ENCODE measurements at places on chromosomes 3 and 15.
A peak's percentile ranks its signal among the peaks of the same experiment; 100 is the strongest.

- ATAC-seq = peak; percentile 81
Observed at GRCh38 chr3:186976837-186977750, 46.8 kb downstream of the ST6GAL1 start.

DNA sequence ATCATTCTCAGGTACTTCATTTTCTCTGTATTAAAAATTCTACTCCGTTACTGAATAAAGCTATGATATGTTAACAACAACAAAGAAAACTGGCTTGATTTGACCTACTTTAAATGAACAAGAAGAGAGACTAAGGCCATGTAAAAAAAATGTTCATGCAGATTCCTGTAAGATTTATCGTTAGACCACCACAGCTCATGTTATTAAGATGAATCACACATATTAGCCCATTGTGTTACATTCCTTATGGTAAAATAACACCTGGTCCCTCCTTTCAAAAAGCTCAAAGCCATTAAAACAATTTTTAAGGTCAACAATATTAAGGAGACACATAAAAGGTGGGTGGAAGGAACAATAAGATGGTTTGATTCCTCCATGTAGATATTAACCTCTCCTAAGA, 6.3 kb downstream of the THOC7 start:
- no peak for ATAC-seq

- no peak for ATAC-seq
Observed at GRCh38 chr3:100008081-100008698, 106.1 kb downstream of the FILIP1L start.

- no peak for ATAC-seq
Observed at GRCh38 chr3:62940771-62941563, 65.8 kb upstream of the CADPS start.

- ATAC-seq = peak; percentile 5
Observed at GRCh38 chr15:52529341-52529924, 753 bp upstream of the MYO5A start.

- ATAC-seq = no peak
Observed at GRCh38 chr15:48754011-48754410, 56.9 kb downstream of the CEP152 start.

- peak; percentile 1 for ATAC-seq
Observed at GRCh38 chr15:41895491-41895890, 1.6 kb upstream of the SPTBN5 start.

DNA sequence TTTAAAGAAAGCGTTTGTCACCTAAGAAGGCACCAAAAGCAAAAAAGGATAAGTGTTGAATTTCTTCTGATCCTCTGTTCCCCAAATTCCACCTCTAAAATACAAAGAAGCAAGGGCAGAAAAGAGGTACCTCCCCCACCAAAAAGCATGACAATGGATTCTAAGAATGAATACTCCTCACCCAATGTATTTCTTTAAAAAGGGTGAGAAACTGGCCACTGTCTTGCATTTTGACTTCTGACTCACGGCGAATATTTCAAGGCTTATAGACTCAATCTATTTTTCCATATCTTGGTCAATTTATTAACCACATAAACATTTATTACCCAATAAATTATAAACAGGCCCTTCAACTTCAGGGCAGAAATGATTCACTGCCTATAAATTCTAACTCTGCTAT, 131.1 kb downstream of the NR1I2 start:
- no peak for ATAC-seq

GRCh38 chr15:40399370-40399769, 6.2 kb upstream of the IVD start:
- ATAC-seq = no peak

DNA sequence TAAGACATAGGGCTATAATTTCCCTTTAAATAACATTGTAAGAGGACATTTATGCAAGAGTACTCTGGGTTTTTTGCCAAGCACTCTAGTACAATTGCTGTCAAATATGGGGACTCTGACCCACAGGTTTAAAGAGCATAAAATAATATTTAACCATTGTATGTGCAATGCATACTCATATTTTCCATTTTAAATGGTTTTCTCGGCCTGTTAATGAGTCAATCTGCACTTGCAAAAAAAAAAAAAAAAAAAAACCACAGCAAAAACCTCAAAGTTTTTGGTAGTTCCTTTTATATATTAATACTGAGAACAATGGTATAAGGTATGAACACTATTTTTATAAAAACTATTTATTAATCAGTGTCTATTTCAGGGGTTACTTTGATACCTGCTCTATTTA, 304.0 kb upstream of the CBLB start:
- no peak for ATAC-seq

- ATAC-seq = no peak
Observed at GRCh38 chr15:73985101-73985873, 6.8 kb downstream of the STOML1 start.

- no peak for ATAC-seq
Observed at GRCh38 chr3:11551036-11551435, 92.7 kb downstream of the VGLL4 start.

- ATAC-seq = no peak
Observed at GRCh38 chr15:50939911-50940310, 31.4 kb downstream of the AP4E1 start.

GRCh38 chr3:29382845-29383244, 102.0 kb downstream of the RBMS3 start:
- no peak for ATAC-seq

- peak; percentile 56 for ATAC-seq
Observed at GRCh38 chr3:181847276-181847675, 135.6 kb downstream of the SOX2 start.

DNA sequence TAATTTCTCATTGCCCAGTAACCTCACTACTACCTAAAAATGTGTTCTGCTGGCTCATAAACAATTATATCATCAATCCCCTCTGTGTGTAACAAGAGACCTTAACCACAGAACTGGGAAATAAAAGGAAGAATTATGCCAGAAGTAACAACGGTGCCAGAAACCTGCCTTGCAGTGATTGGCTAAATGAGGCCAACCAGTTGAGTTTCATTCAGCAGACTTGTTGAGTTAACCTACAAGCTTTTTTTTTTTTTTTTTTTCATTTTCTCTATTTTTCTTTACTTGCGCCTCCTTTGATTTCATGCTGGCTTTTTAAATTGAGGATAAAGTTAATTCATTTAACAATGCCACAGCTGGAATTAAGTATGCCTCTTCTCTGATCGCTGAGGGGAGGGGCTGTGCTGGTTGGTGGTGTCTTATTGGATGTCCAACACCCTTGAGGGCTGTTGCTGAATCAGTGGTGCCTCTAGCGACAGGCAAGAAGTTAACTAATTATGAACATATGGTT, 30.0 kb upstream of the GMNC start:
- no peak for ATAC-seq

DNA sequence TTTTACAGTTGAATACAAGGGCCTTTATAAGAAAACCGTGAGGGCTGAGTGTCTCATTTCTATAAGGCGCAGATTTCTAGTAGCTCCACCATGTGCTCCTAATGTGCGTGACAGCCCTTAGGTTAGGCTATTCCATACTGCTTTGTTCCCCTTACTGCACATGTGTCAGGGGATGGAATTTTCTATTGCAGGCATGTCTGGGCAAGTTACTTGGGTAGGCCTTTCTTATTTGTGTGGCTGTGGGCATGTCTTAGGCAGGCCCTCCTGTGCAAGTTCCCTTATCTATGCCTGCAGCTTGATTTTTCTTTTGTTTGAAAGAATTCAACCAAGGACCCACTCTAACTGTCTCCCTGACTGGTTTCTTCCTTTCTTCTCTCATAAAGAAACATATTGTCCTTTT, 434.2 kb upstream of the CNTN3 start:
- no peak for ATAC-seq

DNA sequence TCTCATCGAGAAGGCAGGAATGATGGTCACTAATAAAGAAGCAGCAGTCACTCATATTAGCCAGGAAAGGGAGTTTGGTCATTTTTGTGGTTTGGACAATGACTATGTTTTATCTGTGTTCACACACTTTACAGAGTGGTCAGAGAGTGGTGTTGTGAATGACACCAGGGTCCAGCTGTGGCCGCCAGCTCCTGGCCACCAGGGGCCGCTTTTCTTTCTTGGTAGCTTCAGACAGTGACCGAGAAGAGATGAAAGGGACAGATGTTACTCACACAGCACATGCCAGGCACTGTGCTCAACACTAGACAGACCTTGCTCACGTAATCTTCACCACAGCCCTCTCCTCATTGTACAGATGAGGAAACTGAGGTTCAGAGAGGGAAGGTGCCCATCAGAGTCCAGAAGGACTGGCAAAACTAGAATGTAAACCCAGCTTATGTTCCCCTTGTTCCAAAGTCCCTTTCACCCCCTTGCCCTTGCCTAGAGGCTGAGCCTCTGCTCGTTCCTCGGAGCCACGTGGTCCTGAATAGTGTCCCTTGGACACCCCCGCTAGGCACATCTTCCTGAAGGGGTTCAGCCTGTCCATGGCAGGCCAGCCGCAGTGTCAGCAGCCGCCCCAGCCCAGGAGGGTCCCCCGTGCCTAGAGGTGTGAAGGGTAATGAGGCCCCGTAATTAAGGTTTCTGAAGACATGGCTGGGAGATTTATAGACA, 55.6 kb downstream of the CYP11A1 start:
- ATAC-seq = no peak

DNA sequence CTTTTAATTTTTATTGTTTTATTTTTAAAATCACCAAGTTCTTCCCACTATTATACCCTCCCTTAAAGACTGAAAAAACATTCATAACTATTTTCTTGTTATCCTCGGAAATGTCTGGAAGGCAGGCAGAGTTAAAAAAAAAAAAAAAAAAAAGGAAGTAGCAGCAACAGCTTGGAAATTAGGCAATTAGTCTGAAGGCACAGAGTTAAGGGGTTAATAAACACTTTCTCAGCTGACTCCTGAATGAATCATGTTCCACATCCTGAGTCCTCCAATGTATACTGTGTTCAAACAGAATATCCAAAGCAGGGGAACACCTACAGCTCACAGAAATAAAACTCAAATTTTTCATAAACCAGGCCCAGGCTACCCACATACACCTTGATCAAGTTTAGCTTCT, 5.8 kb downstream of the HEXA start:
- ATAC-seq = no peak

DNA sequence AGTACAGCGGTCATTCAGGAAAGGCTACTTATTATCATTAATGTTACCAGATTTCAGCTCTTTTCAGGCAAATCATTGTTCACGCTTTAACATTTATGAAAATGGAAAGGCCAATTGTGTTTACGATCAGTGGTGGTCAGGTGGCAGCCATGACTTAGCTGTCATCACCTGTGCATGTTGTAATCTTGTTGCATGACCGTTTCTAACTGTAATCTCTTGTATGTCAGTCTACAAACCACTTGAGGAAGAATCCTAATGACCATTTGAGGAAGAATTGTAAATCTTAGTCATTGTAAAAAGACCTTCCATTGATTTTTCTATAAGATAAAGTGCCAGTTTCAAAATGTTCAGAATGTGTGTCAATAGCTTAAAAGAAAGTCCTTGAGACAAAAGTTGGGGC, 100.4 kb downstream of the SERPINI1 start:
- ATAC-seq = no peak

DNA sequence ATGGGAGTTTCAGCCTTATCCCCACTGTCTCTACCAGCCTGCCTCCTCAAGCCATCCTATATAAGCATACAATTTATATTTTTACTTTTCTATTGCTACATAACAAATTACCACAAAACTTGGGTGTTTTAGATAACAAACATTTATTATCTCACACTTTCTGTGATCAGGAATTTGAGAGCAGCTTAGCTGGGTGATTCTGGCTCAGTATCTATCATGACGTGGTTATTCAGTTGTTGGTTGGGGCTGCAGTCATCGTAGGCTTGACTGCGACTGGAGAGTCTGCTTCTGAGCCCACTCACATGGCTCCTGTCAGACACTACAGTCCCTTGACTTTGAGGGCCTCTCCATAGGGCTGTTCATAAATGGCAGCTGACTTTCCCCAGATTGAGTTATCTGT, 20.7 kb downstream of the PARP15 start:
- ATAC-seq = no peak

DNA sequence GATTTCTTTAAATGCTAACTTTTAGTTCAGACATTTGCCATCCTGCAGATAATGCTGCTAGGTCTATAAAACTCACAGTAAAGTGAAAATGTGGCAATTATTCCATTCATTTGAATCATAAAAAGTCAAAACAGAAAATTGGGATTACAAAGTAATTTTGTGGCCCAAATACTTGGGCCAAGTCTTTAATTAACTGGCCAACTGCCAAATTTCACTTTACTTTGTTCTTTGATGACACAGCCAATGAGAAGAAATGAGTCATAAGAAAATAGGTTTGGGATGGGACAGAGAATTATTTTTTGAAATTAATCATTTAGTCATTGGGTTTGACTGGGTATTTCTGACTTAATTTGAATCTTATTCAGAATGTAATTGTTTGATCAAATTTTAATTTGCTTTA, 89.8 kb upstream of the SLC2A2 start:
- no peak for ATAC-seq

GRCh38 chr3:61924991-61925390, 363.6 kb downstream of the PTPRG start:
- no peak for ATAC-seq

DNA sequence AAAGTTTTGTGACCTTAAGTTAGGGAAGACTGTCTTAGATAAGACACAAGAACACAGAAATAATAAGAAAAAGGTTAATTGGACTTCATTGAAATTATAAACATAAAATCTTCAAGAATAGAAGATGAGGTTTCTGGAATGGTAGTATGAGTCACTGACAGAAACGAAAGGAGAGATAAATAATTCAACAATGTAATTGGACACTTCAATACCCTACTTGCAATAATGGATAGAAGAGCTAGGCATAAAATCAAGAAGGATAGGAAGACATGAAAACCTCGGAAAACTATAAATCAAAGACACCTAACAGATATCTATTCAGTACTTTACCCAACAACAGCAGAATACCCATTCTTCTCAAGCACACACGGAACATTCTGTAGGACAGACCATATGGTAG, 15.9 kb upstream of the MFSD1 start:
- no peak for ATAC-seq

- no peak for ATAC-seq
Observed at GRCh38 chr3:135137296-135137695, 342.2 kb downstream of the EPHB1 start.

GRCh38 chr3:129463094-129463493, 23.1 kb downstream of the IFT122 start:
- no peak for ATAC-seq

DNA sequence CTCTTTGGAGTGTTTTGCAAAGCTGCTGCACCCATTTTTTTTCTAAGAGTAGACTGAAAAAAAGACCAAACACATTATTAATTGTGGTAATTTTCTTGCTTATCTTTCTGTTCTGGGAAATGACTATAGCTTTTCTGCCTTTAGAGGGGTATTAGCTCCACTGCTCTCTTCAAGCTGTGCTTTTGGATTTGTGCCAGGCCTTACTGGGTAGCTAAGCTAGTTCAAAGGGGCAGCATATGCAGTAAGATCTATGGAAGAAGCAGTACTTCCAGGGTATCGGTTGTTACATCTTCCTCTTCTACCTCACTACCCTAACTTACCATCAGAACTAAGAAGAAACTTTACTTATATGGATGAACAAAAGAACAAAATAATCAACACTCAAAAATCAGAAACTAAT, 28.7 kb upstream of the ARIH1 start:
- no peak for ATAC-seq

- no peak for ATAC-seq
Observed at GRCh38 chr3:166405896-166406295, 568.7 kb upstream of the BCHE start.

All from esophagus mucosa (tissue), 1 donor.